ENCODE measurements at places on chromosomes 7 and 10.

DNA sequence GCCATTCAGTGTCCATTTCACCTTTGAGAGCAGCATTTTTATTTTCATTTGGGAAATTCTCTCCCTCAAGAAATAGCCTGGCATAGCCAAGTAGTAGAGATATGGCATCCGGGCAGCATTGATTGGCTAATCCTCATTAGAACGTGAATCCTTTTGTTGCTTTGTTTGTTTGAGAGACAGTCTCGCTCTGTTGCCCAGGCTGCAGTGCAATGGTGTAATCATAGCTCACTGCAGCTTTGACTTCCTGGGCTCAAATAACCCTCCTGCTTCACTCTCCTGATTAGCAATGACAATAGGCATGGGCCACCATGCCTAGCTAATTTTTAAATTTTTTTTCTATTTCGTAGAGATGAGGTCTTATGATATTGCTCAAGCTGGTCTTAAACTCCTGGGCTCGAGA lies 1174.9 kb upstream of the AUTS2 start:
- DNase-seq: no peak

DNA sequence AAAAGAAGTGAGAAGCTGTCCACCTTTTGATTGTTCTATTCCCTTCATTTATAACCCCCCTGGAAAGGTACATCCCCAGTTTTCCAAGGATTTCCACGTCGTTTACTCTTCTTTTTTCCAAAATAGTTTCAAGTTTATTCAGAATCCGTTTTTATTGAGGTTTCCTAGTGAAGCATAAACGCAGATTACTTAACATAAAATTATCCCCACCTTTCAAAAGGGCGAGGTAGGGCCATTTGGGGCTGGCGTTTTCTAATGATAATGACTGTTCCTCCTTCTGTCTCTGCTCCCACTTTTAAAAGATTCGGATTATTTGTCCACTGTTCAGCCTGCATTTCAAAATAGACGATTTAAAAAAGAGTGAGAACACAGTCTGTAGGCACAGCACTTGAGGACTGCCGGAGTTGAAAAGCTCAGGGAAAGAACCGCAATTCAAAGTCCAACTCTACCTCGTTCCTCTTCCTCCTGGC lies 165.2 kb upstream of the PPP1R3A start:
- DNase-seq: no peak

DNA sequence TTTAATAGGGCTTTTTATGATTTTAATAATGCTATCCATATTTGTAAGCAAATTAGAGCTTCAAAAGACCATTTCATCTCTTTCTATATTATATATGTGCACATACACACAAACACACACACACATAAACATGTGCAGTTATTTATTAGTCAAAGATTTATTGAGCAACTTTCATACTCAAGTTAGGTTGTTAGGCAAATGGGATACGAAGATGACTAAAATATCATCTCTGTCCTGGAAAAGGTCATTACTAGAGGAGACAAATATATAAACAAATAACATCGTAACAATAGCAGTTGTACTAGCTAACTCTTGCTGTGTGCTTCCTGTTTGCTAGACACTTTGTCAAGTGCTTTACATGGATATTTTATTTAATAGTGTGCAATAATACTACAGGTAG lies 307.9 kb downstream of the SNX13 start:
- DNase-seq: no peak

DNA sequence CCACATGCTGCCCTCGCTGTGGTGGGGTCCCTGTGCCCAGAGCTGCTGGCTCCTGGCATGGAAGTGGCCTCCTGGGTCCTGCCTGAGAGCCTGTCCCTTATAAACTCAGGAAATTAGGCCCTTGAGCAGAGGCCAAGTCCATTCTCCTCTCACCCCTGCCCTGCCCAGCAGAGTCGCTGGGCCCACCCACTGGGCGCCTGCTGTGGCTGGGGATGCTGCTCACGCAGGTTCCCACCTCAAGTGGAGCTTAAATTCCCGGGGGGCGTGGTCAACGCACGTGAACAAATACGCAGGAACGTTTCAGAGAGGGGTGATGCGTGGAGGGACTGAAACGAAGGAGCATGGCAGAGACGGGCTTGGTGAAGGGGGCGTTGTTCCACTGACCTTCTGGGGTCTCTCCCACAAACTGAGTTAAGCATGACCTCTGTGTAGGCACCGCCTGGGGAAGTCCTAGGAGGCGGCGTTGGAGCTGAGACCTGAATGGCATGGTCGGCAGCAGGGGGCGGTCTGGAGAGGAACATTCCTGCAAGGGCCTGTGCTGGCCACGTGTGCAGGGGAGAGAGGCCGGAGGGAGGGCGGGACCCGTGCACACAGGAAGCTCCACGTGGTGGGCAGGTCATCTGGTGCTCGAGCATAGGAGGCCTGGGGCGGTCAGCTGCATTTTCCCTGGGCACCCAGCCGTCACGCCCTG lies 27.9 kb downstream of the FAM20C start:
- DNase-seq: no peak

GRCh38 chr10:7432884-7433726 lies 22.3 kb upstream of the SFMBT2 start:
- no peak for DNase-seq

DNA sequence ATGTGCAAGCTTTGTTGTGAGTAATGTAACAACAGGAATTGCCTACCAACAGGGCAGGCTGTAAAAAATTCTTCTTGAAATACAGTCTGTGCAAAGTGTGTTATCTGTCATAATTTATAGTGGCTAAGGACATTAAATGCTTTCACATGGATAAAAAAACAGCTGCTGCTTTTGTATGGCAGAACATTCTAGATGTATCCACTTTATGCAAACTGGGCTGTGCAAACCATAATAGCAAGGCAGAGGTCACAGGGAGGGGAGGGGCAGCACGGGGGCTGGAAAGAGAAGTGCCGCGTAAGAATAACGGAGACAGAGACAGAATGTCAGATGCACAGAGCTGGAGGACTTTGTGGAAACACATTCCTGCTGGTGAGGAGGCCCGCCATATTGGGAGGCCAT lies 86.1 kb downstream of the VOPP1 start:
- no peak for DNase-seq

Measured in activated CD4-positive, alpha-beta T cell treated with anti-CD3 and anti-CD28 coated beads, Interleukin-2, Interleukin-4, amounts not matched to agents 100 ng/mL and 50 ng/mL, durations not matched to agents 16 hours and 8 hours (primary cell).